ENCODE measurements at places on chromosomes 7 and 10. TPM values are rescaled to one million over a fixed set of nuclear protein-coding genes. Genes with fewer than 3 reads are reported as not detected.

DNA sequence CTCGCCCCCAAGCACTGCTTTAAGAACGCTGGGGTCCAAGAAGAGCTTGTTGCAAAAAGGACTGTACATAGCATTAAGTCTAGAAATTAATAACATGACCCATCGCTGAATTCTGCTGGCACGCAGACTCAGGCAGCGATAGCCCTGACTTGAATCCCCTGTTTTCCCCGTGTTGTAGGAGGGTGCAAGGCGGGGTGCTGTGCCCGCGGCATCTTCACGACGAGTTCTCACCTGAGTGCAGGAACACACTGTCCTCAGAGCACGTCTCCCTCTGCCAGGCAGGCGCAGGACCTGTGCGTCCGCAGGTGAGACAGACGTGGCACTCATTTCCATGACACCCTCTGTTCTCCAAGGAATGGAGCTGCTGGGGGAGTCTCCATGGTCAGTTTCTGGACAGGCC is 243.2 kb downstream of the TCERG1L start:
- no peak for DNase-seq

GNG11 gene
- 51.0 TPM for polyA plus RNA-seq

GRCh38 chr7:2864204-2864985 is 20.3 kb upstream of the GNA12 start:
- no peak for DNase-seq

SCIN gene
- polyA plus RNA-seq, result 117 TPM

CPA5 gene
- 0.08 TPM for polyA plus RNA-seq

DNA sequence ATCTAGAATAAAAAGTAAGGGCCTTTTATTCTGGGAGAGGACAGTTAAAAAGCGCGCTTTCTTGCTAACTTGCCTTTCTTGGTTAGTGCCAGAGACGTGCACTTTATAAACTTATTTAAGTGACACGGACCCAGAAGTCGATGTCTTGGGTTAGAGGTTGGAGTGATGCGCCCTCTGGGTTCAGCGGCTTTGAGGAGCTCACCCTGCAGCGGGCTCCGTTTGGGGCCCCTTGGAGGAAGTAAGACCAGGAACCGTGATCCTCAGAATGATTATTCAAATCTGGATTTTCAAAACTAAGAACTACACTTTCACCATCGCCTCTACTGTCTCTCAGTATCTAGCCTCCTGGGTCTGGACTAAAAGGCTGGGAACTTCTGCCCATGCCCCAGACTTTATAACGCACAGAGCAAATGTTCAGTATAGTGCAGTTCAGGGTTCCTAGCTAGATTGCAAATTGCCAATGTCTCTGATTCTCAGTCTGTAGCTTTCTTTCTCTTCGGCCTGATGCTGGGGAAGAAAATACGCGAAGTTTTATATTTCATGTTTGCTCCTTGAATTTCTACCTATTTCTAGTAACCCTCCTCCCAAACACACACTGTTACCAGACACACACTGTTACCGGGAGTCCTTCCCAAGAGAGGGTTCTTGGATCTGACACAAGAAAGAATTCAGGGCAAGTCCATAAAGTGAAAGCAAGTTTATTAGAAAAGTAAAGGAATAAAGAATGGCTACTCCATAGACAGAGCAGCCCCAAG is 18.6 kb upstream of the SMO start:
- no peak for DNase-seq

DNA sequence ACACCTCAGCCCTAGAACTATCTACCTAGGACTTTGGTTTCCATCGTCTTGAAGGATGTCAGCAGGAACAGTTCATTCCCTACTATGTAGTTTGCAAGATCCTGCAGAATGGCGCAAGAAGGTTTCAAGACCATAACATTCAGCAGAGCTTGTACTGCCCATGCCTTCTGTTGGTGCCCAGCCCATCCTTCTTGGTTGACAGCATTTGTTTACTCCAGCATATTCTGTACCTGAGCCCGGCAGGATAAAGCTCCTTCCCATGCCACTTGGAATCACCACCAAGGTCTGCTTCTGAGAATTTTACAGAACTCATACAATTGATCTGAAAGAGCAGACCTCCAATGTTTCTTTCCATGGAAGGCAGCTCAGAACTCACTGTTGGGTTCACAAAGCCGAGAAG is 150.8 kb downstream of the ARID5B start:
- no peak for DNase-seq

DNA sequence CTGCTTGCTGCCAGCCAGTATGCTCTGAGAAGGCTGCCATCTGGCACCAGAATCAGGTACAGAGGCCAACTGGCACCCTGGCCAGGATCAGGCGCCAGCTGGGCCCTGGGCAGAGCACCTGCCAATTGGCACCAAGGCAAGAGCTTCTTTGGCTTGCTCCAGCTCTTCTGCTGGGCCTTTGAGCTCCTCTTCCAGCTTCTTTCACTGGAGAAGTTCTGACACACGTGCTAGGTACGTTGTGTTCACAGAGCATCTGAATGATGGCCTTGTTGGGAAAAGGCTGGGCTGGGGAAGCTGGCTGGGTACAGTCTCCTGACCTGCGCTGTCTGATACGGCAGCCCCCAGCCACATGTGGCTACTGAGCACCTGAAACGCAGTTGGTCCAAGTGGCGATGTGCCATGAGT is 31.7 kb upstream of the OPALIN start:
- no peak for DNase-seq

DNA sequence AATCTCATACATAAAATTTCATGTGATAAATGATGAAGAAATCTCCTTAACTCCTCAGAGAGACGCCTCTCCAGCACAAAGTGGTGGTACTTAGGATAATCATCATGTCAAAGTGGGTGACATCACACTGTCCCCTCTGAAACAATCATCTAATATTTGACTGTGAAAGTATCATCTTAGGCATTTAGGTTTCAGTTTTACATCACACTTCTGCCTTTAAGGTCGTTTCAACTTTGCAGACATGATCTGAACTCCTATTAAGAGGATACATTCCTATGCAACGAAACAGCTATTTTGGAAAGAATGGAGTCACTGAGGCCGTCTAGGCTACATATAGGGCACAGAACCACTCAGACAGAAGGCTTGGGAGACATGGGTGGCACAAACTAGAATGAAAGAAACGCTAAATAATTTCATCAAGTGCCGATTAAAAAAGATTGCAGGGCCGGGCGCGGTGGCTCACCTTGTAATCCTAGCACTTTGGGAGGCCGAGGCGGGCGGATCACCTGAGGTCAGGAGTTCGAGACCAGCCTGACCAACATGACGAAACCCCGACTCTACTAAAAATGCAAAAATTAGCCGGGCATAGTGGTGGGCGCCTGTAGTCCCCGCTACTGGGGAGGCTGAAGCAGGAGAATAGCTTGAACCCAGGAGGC is 2.0 kb downstream of the VOPP1 start:
- DNase-seq, result no peak

AKR1E2 gene
- 8.9 TPM for polyA plus RNA-seq

DNA sequence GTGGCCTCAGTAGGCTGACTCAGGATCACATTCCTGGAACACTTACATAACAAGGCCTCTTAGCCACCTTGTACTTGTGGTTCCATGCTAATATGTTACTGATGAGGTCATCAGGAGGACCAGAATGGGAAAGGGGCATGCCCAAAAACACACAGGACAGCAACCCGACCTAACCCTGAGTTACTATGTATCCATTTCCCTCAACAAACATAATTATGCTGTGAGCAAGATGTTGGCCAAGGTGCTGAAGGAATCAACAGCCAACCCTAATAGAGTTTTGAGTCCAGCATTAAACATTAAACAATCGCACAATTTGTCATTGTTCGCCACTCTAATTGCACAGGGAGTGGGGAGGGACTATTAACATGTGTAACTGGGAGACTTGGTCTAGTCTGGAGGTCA is 129.4 kb downstream of the PLPP4 start:
- DNase-seq, result no peak

DNA sequence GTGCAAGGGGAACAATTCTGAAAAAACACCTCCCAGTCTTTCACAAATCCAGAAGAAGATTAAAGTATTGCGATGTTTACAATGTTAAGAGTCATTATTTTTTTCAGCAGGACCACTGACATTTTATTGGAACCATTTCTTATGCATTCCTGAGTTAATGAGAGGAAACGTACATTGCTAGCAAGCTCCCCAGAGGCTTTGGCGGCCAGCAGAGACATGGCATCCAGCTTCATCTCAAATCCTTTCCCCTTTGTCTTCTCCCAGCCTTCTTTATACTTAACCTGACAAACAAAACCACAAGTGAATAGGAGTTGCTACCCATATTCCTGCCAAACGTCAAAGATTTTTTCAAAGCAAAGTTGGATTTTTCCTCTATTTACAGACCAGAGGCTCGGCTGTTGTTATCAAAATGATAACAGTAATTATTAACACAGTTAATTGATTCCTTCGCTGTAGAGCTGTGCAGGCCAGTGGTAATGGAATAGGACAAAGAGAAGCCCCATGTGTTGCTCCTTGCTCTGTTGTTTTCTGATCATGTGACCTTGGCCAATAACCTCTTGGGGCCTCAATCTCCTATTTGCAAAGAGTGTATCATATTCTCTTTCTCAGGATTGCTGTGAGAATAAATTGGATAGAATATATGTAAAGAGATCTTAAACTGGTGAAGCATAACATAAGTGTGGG is 32.0 kb downstream of the NRAP start:
- DNase-seq, result no peak

CRYGN gene
- polyA plus RNA-seq, result 3.1 TPM

GRCh38 chr7:149823631-149824199 is 14.5 kb upstream of the ZNF862 start:
- DNase-seq, result no peak

BUB3 gene
- polyA plus RNA-seq, result 134 TPM

HELLS gene
- 32.5 TPM for polyA plus RNA-seq

- DNase-seq, result no peak
Measured at GRCh38 chr10:76129213-76129612, 697.8 kb downstream of the LRMDA start.

GRCh38 chr10:48745662-48746245 is 61.1 kb downstream of the WDFY4 start:
- DNase-seq, result no peak

GRCh38 chr7:151849008-151849878 is 27.7 kb downstream of the PRKAG2 start:
- no peak for DNase-seq

DNA sequence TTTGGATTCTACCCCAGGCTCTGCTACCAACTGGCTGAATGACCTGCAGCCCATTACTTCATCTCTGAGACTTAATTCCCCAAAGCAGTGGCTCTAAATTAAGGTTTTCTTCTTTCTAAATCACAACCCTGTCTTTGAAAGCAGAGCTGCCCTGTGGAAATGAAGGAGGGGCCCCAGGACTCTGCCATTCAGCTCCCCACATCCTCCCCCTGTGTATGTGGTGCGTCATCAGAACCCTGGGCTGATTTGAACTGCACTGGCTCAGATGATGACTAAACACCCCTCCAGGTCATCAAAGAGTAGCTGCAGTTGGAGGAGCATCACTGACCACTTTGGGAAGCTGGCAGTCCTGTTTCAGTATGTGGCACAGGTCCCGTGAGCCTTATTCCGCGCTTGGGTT is 46.6 kb downstream of the BPGM start:
- no peak for DNase-seq

DNA sequence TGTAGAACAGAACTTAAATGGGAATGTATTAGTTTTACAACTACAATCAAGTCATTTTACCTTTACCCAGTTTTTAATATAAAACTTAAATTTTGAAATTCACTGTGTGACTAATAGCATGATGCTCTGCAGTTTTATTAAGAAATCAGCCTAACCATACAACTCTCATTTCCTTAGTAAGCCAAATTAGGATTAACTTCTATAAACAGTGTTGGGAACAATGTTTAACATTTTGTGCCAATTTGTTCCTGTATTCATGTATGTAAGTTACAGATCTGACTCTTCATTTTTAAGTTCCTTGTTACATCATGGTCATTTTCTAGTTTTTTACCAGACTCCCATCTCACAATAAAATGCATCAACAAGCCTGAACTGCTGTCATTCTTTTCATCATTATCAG is 209.8 kb downstream of the ZEB1 start:
- DNase-seq, result no peak

GRCh38 chr7:80463272-80463920 is 48.5 kb downstream of the GNAT3 start:
- no peak for DNase-seq

DNA sequence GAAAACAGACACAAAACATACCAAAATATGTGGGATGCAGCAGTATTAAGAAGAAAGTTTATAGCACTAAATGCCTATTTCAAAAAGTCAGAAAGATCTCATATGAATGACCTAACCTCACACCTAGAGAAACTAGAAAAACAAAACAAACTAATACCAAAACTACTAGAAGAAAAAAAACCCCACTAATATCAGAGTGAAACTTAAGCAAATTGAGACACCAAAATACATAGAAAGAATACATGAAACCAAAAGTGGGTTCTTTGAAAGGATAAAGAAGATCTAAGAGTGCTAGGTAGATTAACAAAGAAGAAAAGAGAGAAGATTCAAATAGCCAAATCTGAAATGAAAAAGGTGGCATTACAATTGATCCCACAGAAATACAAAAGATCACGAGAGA is 494.1 kb downstream of the SH2D4B start:
- DNase-seq, result no peak

- no peak for DNase-seq
Measured at GRCh38 chr10:80412486-80412885, 4.1 kb downstream of the PRXL2A start.

DNA sequence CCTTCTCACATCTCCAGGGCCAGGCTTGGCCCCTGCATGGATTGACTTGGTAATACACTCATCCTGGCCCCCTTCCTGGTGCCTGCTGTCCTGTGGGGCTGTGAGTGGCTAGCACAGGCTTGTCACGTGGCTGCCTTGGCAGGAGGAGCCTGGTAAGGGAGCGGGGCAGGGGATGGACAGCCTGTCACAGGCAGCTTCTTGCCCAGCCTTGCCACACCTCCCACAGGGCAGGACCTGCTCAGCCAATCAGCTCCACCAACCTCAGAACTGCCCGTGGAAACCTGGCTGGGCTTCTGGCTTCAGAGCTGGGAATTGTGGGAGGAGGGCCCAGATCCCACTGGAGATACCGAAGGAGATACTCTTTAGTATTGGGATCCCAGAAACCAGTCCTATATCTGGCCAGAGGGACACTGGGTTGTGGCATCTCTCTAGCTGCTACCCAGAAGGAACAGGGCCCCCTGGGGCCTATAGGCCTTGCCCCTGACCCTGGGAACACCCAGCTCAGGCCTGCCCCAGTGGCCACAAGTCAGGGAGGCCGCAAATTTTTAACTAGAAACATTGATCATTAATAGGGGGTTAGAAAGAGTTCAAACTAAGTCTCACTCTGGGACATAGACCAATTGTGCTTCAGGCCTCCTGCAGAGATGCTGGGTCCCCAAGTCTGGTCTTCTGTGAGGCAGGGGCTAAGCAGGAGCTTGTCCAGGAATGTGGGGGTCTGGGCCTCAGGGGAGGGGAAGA is at the start of gene HOGA1:
Gene HOGA1, plus strand, starts transcription at position 330 of the 738 bp plus-strand sequence. Its CDS starts 315 bp downstream, at position 645.
- DNase-seq, result peak; percentile 48

- DNase-seq, result no peak
Measured at GRCh38 chr7:22121702-22122474, 176.2 kb upstream of the CDCA7L start.

GRCh38 chr7:49791088-49791741 is 17.8 kb downstream of the VWC2 start:
- DNase-seq, result no peak

DNA sequence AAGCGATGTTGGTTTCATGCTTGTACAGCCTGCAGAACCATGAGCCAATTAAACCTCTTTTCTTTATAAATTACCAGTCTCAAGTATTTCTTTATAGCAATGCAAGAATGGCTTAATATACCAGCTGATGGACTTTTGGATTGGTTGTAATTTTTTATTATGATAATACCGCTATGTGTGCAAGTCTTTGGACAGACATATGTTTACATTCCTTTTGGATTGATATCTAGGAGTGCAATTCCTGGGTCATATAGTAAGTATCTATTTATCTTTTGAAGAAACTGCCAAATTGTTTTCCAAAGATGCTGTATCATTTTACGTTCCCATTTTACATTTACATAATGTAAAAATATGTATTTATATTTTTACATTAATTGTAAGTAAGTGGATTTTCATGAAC is 81.2 kb upstream of the PIP4K2A start:
- DNase-seq, result no peak
